ENCODE measurements at places on chromosomes 13 and 19. TPM values are rescaled to one million over a fixed set of nuclear protein-coding genes. Genes with fewer than 3 reads are reported as not detected.
A peak's percentile ranks its signal among the peaks of the same experiment; 100 is the strongest.

- DNase-seq, result no peak
Observed at GRCh38 chr13:76330761-76331160, 555.4 kb downstream of the KCTD12 start.

Gene LGALS13
- total RNA-seq, result not detected

Gene SYDE1
- total RNA-seq, result 1.1 TPM

DNA sequence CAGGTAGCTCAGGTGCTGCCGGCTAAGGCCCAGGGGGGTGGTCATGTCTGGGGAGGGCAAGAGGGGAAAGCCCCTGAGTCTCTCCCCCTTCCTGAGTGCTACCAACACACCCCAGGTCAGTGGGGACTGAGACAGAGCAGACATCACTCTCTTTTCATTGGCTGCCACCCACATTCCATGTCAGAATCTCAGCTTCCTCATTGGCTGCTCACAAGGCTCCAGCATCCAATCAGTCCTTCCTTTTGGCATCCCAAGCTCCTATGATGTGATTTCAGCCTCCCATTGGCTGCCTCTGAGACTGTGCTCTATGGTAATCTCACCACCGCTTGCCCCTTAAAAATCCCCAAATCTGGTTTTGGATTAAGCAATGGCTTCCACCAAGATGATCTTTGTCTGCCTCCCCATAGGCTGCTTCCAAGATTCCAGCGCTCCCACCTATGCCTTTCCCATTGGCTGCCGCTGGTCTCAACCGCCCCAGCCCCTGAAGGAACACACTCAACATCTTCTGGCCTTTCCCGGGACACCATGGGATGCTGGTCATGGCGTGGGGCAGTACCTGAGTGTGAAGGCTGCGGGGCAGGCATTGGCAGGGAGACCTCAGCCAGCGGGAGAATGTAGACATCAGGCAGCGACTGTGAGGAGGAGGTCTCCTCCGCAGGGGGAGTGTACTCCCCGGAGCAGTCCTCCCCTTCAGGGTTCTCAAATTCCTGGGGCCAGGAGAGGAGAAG, 2.0 kb downstream of the LMTK3 start:
- no peak for DNase-seq

DNA sequence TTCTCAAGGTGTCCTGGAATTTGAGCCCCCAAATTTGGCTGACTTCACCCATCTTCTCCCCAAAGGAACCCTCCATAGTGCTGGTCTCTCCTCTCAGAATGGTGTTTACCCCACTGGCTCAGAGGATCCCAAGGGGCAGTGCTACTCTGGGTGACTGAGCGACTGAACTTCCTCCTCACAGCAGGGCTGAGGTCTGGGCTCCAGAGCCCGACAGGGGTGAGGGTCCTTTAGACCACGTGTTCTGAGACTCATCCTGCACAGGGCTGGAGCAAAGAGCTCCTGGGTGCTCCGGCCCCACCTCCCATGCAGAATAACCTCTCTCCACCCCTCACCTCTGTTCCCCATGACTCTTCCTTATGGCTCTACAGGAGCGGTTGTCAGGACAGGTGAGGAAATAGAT, 23.2 kb upstream of the CD33 start:
- DNase-seq, result no peak

GRCh38 chr19:29840066-29840950, 28.5 kb downstream of the CCNE1 start:
- DNase-seq, result no peak

Gene LSR
- total RNA-seq, result 2.8 TPM

DNA sequence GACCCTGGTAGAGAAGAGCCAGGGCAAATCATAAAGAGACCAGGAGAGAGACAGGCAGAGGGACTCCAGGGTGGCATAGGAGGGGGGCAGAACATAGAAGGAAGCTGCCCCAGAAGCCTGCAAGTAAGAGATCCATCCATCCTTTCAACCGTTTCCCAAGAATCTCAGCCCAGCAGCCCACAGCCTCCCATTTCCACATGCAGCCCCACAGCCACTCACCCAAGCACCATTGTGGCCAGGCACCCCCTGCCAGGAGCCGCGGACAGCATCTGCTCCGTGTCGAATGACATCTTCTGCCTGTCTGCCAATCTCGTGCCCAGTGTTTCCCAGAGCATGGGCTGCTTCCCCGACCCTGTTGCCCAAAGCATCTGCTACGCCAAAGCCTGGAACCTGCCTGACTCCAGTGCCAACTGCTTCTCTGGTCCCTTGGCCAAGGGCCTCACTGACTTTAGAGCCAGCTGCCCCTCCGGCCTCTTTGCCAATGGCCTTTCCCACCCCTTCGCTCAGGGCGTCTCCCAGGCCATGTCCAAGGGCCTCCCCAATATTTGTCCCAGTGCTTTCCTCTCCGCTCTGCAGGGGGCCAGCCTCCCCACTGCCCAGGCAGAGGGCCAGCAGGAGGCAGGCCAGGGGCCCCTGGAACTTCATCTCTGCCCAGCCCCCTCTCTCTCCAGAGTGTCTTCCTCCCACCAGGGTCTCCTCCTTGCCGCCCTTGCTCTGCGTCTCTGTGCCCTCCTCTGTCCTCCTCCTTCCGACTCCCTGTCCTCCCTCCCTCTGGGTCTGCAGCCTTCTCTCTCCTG, 420 bp downstream of the DMKN start:
- no peak for DNase-seq

DNA sequence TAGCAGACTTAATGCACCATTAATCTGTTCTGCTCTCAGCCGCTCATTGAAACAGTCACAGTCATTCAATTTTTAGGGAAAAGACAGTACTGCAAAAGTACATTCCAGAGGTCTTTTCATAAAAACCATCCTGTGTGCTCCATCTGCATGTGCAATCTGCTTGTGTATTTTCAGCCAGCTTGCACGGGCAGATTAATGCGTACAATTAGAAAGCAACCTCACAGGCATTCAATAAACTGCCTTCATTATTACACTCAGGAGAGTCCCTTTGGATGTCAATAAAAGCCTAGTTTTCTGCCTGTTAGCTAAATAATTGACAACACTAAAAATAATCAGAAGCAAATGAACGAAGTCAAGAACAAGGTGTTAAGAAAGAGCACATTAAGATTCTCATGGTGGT, 41.9 kb downstream of the EPSTI1 start:
- no peak for DNase-seq

GRCh38 chr19:16289594-16289993, 35.0 kb upstream of the KLF2 start:
- DNase-seq, result peak; percentile 66

Gene MEIOSIN
- not detected for total RNA-seq

GRCh38 chr13:86882107-86882506, 789.1 kb upstream of the SLITRK5 start:
- no peak for DNase-seq

- DNase-seq, result peak; percentile 74
Observed at GRCh38 chr13:49791315-49791710, 1.2 kb downstream of the KPNA3 start.

DNA sequence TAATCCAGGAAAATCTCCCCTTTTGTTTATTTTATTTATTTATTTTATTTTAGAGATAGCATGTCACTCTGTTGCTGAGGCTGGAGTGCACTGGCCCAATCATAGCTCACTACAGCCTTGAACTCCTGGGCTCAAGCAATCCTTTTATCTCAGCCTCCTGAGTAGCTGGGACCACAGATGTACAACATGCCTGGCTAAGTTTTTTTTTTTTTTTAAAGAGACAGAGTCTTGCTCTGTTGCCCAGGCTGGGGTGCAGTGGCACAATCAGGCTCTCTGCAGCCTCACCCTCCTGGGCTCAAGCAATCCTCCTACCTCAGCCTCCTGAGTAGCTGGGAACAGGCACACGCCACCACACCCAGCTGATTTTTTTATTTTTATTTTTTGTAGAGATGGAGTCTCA, 6.3 kb upstream of the PDCD2L start:
- DNase-seq, result no peak

Gene MFSD12
- 119 TPM for total RNA-seq

DNA sequence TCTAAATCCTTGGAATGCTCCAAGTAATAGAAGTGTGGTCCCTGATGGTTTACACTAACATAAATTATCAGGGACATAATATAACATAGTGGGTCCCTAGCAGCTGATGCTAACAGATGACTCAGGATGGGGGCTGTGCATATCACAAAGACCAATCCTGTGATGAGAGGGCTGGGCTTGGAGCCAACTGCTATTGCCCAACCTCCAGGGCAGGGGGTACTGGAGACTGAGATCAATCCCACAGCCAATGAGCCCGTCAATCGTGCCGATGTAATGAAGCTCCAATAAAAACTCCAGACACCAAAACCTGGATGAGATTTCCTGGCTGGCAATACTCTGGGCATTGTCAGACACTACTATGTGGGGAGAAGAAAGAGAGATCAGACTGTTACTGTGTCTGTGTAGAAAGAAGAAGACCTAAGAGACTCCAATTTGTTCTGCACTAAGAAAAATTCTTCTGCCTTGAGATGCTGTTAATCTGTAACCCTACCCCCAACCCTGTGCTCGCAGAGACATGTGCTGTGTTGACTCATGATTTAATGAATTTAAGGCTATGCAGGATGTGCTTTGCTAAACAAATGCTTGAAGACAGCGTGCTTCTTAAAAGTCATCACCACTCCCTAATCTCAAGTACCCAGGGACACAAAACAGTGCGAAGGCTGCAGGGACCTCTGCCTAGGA, 33.4 kb downstream of the ABCC4 start:
- DNase-seq, result no peak

- no peak for DNase-seq
Observed at GRCh38 chr13:35812736-35813135, 318.4 kb downstream of the DCLK1 start.

DNA sequence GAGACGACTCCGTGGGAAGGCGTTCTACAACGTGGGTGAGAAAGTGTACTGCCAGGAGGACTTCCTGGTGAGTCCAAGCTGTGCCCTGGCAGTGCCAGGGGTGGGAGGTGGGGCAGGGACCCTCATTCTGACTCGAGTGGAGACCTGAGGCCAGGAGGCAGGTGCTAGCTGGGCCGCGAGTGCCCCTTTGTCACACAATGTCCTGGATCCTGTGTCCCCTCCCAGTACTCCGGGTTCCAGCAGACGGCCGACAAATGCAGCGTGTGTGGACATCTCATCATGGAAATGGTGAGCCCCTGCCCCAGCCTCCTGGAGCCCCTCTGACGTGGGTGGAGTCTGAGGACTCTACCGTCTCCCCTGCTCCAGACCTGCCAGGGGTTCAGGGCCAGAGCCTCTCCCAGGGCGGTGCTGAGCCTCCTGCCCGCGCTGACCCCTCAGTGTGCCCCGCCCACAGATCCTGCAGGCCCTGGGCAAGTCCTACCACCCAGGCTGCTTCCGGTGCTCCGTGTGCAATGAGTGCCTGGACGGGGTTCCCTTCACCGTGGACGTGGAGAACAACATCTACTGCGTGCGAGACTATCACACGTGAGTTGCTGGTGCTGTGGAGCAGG, 11.6 kb downstream of the WTIP start:
- DNase-seq, result no peak

DNA sequence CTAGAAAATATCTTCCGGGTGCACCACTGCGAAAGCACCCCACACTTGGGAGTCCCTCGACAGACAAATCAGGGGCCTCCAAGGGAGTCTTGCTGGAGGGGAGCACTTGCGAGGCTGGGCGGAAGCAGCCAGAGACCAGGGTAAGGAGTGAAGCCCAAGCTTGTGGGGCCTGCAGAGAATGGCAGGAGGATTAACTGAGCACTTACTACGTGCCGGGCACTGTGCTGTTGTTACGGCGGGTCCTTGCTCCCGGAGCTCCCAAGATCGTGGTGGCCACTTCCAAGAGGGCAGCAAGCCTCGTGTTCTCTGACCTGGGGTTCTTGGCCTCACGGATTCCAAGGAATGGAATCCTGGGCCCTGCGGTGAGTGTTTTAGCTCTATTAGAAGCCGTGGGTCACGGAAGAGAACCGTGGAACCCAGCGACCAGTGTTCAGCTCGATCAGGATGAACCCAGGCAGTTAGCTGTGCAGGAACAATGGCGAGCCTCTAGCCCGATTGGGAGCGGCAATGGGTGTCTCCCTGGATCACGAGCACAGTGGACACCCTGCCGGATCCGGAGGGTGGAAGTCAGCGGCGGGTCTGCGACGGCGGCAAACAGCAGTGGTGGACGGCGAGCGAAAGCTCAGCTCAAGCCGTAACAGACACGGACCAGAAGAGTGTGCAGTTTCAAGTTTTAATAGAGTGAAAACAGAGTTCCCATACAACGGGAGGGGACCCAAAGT, 9.6 kb downstream of the TTYH1 start:
- no peak for DNase-seq

DNA sequence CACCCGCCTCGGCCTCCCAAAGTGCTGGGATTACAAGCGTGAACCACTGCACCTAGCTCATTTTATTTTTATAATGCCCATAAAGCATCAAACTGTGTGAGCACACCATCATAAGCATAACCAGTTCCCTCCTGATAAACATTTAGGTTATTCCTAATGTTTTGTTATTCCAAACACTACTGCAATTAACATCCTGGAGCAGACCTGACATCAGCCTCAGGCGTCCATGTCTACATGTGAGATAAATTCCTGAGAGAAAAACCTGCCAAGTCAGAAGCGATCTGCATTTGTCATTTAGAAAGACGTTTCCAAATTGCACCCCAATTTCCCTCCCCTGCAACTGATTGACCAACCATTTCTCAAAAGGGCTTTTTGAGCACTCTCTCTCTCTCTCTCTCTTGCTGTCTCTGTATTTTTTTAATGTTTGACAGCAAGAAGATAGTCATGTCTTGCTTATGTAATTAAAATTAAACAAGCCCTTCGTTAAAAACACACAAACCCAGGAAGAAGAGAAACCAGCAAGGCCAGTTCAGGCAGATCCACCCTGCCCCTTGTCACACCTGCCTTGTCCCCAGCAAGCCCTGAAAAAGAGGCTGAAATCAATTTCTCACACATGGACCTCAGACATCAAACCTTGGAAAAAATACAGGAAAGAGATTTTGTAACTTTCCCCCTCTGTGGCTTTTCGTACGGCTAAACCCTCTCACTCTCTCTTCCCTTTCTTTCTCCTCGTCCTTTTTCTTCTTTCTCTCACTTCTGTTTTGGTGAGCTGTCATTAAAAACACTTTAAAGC, 9.9 kb downstream of the LYPD3 start:
- no peak for DNase-seq

Gene CYP4F2
- not detected for total RNA-seq

- no peak for DNase-seq
Observed at GRCh38 chr19:12670159-12670928, 3.7 kb downstream of the WDR83 start.

DNA sequence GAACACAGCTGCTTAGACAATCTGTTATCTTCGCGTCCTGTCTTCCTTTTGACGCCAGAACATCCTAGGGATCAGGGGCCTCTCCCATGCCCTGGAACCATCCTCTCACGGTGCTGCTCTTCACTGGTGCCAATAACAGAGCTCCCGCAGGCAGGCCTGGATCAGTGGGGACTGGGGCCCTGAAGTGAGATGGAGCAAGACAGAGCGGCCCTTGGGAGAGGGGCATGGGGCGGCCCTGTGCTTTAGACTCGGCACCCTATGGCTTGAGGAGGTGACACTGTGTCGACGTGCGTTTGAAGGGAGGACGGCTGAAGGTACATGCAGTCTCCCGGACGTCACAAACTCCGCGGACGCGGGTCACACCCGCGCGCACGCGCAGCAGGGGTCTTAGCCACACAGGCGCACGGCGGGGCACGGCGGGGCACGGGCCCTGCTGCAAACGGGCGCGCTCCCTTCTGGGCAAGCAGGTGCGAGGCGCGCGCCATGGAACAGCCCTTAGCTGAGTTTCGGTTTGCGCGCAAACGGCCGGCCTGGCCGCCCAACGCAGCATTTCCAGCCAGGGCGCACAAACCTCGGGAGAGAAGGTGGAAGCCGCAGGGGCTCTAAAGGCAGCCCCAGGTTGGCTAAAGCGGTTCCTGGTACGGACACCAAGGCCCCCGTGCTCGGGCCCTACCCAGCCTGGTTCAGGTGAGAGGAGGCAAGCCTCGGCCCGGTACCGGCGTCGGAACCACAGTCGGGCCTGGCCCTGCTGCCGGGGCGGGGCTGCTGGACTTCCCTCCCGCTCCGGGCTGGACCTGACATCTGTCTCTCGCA, 16.5 kb upstream of the RNF17 start:
- peak; percentile 76 for DNase-seq

- DNase-seq, result no peak
Observed at GRCh38 chr19:22256856-22257255, 29.4 kb upstream of the ZNF729 start.
